ENCODE measurements at places on chromosomes 11 and 22.

DNA sequence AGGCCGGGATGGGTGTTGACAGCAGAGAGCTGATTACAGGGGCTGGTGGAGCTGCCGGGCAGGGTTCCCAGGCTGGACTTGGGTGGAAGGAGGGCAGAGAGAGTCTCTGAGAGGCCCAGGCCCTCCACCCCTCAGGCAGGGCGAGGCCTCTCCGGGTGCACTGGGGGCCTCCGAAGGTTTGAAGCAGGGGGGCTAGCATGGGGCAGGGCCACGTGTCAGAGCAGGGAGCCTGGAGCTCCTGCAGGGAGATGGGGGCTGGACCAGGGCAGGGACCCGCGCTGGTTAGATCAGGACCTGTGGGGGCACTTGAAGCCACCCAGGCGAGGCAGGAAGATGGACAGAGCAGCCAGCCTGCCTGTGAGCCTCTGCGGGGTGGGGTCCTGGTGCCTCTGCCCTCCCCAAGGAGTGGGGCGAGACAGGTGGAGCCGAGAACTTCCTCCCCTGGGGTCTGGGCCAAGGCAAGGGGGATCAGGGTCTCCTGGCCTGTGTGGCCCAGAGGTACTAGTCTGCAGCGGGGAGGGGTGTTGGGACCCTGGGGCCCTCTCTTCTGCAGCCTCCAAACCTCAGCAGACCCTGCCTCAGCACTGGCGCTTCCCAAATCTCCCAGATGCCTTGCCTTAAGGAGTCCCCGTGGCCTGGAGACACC lies 911 bp downstream of the PANX2 start:
- no peak for DNase-seq

GRCh38 chr11:7892840-7893254 lies 38.2 kb downstream of the OR10A6 start:
- DNase-seq = peak; percentile 58

DNA sequence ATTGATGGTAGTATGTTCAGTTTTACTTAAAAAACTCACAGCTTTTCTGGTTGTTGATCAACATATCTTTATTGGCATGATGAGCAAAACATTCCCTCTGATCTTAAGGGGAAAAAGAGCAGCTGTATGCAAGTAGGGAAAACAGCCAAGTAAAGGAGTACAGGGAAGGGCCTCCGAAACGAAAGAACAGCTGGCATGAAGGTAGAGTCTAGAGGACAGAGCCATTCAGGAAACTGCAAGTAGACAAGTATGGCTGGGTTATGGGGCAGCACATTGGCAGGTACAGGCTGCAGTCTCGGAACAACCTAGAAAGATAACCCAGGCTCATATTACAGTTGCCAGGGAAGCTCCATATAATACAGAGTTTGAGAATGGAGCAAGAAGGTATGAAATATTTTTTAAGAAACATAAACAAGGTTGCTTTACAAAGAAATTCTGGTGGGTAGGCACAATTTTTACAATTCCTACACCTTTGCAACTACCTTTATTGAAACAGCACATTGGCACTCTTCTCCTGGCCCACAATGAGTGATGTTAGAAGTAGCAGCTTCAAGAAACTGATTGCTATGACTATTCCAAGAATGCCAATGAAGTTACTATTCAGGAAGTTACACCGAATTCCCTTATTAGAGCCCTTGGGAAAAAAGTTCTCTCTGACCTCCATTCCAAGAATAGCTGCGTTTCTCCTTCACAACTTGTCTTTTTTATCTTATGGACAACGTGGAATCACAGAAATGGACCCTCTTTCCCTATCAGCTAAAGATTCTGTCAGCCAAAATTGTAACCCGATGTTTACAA lies 45.2 kb downstream of the LGR4 start:
- DNase-seq = no peak

DNA sequence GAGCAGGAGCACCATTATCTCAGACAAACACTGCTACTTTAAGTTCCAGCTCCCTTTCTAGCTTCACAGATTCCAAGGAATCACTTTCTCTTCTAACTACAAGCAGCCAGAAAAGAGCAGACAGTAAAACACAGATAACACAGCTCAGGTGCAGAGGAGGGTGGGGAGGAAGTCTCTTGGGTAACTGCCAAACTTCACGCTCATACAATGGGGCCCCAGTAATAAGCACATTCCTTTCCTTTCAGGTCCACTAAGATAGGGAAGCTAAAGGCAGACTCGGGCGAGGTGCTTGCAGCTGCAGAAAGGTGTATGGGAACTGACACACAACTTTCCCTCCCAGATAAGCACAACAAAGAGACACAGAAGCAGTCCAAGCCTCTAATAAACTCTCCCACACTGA lies 69.2 kb upstream of the OR9G4 start:
- no peak for DNase-seq

GRCh38 chr22:49086181-49086580 lies 741.5 kb downstream of the BRD1 start:
- no peak for DNase-seq

- DNase-seq = no peak
Observed at GRCh38 chr22:47432683-47433082, 670.2 kb downstream of the TBC1D22A start.

- DNase-seq = no peak
Observed at GRCh38 chr11:1049911-1050580, 13.5 kb upstream of the MUC6 start.

GRCh38 chr11:87329172-87329571 lies 291.4 kb downstream of the TMEM135 start:
- no peak for DNase-seq

DNA sequence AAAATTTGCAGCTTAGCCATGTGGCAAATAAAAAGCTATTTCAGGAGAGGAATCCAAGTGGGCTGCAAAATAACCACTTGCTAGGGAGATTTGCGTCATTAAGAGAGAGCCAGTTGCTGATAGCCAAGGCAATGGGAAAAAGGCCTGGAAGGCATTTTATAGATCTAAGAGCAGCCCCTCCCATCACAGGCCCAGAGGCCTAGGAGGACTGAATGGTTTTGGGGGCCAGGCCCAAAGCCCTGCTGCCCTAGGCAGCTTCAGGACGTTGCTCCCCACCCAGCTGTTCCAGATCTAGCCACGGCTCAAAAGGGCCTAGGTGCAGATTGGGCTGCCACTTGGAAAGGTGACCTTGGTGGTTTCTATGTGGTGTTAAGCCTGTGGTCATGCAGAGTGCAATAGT lies 169.0 kb downstream of the AASDHPPT start:
- no peak for DNase-seq
